Osteoblast (primary cell): ENCODE measurements at places on chromosomes 11 and 22. TPM values are rescaled to one million over a fixed set of nuclear protein-coding genes. Genes with fewer than 3 reads are reported as not detected.

DNA sequence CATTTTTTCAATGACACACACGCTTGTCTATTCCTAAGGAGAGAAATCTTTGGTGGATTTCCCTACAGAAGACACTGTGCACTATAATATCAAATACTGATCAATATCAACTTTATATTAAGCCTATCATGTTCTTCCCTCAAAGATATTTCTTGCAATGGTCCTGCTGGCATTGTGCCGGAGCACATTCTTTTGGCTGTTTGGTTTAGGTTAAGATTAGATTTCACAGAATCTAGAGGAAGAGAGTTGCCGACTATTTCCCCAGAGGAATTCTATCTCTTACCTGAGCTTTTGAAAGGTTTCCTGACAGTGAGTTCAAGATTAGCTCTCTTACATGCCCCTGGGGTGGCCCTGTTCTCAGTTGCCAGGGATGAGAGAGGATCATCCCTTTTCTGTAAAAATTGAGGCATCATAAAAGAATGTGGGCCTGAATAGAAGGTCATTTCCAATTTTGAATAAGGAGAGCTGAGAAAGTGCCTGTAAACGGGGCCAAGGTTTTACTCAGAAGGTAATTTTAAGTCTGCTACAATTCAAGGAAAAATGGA lies 180.6 kb upstream of the ARHGAP20 start:
- no peaks in the 10 kb centered on the region for H3K36me3 ChIP-seq
- DNase-seq, result no peak
- no peaks in the 10 kb centered on the region for H3K27me3 ChIP-seq
- H3K27ac ChIP-seq, result no peak overlapping the region
- H3K4me3 ChIP-seq, result no peak overlapping the region
- H3K4me1 ChIP-seq, result peaks cover 4% of the 10 kb centered on the region

DNA sequence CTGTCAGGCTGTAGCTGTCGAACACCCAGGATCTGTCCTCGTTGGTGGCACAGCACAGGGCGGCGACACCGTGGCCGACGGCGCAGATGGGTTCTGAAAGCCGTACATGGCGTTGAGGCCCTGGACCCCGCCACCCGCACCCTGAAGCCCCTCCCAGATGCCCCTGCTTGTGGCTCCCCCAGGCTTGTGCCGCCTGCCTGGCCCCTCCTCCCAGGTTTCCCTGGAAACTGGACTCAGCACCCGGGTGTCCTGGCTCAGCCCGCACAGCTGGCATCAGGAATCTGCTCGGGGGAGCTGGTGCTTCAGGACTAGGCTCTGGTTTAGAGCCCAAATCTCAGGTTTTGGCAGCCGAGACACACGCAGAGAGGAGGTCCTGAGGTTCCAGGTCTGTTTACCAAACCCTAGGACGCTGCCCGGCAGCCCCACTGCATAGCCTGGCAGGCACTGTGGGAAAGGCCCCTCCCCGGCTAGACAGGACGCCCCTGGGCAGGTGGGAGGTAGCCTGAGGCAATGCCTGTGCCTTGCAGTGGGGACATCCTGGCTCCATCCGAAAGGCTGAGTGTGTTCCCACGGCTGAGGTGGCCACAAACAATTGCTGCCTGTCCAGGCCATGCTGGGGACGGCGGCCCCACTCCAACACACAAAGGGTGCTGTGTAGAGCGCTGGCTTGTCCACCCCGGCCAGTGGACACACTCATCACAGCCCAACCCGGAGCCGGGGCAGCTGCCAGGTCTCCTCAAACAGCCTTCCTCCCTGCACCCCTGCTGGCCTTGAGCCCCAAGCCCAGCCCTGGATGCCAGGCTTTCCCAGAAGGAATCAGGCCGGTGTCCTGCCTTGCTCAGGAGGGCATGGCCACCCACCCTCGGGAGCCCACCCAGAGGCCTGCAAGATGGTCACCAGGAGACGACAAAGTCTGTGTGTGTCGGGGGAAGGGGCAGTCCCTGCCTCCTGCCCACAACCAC lies 4.6 kb downstream of the GATD1 start:
- H3K4me1 ChIP-seq, result peaks cover 15% of the 10 kb centered on the region
- DNase-seq, result peak; percentile 91
- no peaks in the 10 kb centered on the region for H3K27me3 ChIP-seq

NAALAD2 gene
- 0.59 and 1.8 TPM in 2 replicates for total RNA-seq

GRCh38 chr11:86230921-86231434 lies 13.6 kb upstream of the EED start:
- no peak overlapping the region for H3K4me3 ChIP-seq
- no peak overlapping the region for H3K27ac ChIP-seq
- DNase-seq, result no peak
- peaks cover 7% of the 10 kb centered on the region for H3K4me1 ChIP-seq
- no peaks in the 10 kb centered on the region for H3K36me3 ChIP-seq
- no peaks in the 10 kb centered on the region for H3K27me3 ChIP-seq

FERMT3 gene
- 0.59 and 1.1 TPM in 2 replicates for total RNA-seq

FOLR2 gene
- not detected in 2 replicates for total RNA-seq

GRCh38 chr11:18188796-18189195 lies 16.2 kb downstream of the MRGPRX4 start:
- H3K4me3 ChIP-seq, result no peak overlapping the region
- DNase-seq, result no peak
- H3K27ac ChIP-seq, result no peak overlapping the region
- no peaks in the 10 kb centered on the region for H3K27me3 ChIP-seq

OR9Q1 gene
- not detected in 2 replicates for total RNA-seq

GRCh38 chr11:17063171-17064002 lies 14.1 kb downstream of the RPS13 start:
- peak; percentile 81 for DNase-seq
- H3K27ac ChIP-seq, result no peak overlapping the region
- no peak overlapping the region for H3K4me3 ChIP-seq
- H3K27me3 ChIP-seq, result no peaks in the 10 kb centered on the region

BIK gene
- total RNA-seq, result not detected in 2 replicates

KCNK4 gene
- 0.29 and 0.36 TPM in 2 replicates for total RNA-seq

DNA sequence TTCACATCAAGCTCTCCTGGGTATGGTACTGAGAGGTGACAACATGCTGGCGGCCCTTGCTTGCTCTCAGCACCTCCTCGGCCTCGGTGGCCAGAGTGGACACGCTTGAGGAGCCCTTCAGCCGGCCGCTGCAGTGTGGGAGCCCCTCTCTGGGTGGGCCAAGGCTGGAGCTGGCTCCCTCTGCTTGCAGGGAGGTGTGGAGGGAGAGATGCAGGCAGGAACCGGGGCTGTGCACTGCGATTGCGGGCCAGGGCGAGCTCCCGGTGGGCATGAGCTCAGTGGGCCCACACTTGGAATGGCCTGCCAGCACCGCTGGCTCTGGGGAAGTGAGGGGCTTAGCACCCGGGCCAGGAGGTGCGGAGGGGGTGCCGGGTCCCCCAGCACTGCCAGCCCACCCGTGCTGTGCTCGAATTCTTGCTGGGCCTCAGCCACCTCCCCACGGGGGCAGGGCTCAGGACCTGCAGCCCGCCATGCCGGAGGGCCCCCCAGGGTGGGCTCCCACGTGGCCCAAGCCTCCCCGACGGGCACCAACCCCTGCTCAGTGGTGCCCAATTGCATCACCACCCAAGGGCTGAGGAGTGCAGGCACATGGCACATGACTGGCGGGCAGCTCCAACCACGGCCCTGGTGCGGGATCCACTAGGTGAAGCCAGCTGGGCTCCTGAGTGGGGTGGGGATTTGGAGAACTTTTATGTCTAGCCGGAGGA lies 106.2 kb downstream of the RAB38 start:
- H3K4me3 ChIP-seq, result no peak overlapping the region
- H3K4me1 ChIP-seq, result no peaks in the 10 kb centered on the region
- no peaks in the 10 kb centered on the region for H3K27me3 ChIP-seq
- no peaks in the 10 kb centered on the region for H3K36me3 ChIP-seq

DNA sequence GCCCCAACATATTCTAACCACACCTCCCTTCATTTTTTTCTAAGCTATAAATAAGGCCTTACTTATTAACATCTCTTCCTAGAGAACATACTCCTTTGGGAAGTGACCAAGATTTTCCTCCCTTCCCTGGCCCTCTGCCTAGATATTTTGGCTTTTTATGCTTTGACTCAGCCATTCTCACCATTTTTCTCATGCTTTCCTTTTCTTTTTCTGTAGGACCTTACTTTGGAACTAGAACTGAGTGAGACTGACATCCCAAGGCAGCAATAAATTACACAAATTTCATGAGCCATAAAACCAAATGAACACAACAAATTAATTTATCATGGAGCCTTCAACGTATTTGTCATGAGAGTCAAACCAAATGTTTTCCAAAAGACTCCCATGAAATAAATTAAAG lies 142.7 kb upstream of the CTSC start:
- peaks cover 43% of the 10 kb centered on the region for H3K4me1 ChIP-seq
- peak overlapping the region; percentile 65 for H3K27ac ChIP-seq
- no peak for DNase-seq
- no peaks in the 10 kb centered on the region for H3K27me3 ChIP-seq
- H3K36me3 ChIP-seq, result no peaks in the 10 kb centered on the region

DNA sequence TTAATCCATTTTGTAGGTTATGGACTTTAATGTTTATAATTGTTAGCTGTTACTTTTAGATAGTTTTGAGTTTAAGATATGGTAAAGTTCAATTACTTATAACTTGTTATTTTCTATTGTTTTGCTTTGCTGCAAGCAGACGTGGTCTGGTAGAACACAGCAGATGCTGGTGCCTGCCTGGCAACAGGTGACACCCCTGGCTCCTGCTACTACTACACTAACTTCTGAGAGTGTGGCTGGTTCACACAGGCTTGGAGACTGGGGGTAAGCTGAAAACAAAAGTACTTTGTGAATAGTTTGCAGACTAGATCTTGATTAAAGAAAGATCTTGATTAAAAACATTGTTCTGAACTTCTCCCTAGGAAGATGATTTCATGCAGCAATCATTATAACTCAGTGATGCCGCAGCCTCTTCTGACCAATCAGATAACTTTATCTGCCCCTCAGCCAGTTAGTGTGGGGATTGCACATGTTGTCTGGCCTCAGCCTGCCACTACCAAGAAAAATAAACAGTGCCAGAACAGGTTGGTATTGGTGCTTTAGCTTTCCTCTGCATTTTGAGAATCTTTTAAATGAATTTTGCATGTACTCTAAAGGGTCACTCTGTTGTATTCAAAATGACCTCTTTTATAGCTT lies 90.4 kb downstream of the HIPK3 start:
- H3K36me3 ChIP-seq, result peaks cover 64% of the 10 kb centered on the region
- DNase-seq, result no peak
- H3K27ac ChIP-seq, result no peak overlapping the region
- no peak overlapping the region for H3K4me3 ChIP-seq
- H3K4me1 ChIP-seq, result no peaks in the 10 kb centered on the region

GRCh38 chr11:118820412-118821357 lies 29.7 kb upstream of the DDX6 start:
- H3K4me1 ChIP-seq, result peaks cover 5% of the 10 kb centered on the region
- no peak overlapping the region for H3K27ac ChIP-seq
- no peaks in the 10 kb centered on the region for H3K36me3 ChIP-seq
- H3K27me3 ChIP-seq, result peaks cover 3% of the 10 kb centered on the region
- H3K4me3 ChIP-seq, result peak overlapping the region; percentile 6

- peaks cover 4% of the 10 kb centered on the region for H3K27me3 ChIP-seq
- no peak overlapping the region for H3K4me3 ChIP-seq
- no peaks in the 10 kb centered on the region for H3K36me3 ChIP-seq
- H3K4me1 ChIP-seq, result peaks cover 6% of the 10 kb centered on the region
Observed at GRCh38 chr11:71125150-71125549, 127.2 kb downstream of the SHANK2 start.

- no peak overlapping the region for H3K27ac ChIP-seq
- H3K4me1 ChIP-seq, result no peaks in the 10 kb centered on the region
- no peak overlapping the region for H3K4me3 ChIP-seq
- no peak for DNase-seq
- no peaks in the 10 kb centered on the region for H3K36me3 ChIP-seq
Observed at GRCh38 chr11:14793546-14793945, 98.5 kb downstream of the CYP2R1 start.

GRCh38 chr11:70805243-70805642 lies 406.9 kb downstream of the CTTN start:
- H3K4me1 ChIP-seq, result no peaks in the 10 kb centered on the region
- peak; percentile 81 for DNase-seq
- H3K4me3 ChIP-seq, result no peak overlapping the region
- H3K36me3 ChIP-seq, result no peaks in the 10 kb centered on the region
- no peaks in the 10 kb centered on the region for H3K27me3 ChIP-seq

DNA sequence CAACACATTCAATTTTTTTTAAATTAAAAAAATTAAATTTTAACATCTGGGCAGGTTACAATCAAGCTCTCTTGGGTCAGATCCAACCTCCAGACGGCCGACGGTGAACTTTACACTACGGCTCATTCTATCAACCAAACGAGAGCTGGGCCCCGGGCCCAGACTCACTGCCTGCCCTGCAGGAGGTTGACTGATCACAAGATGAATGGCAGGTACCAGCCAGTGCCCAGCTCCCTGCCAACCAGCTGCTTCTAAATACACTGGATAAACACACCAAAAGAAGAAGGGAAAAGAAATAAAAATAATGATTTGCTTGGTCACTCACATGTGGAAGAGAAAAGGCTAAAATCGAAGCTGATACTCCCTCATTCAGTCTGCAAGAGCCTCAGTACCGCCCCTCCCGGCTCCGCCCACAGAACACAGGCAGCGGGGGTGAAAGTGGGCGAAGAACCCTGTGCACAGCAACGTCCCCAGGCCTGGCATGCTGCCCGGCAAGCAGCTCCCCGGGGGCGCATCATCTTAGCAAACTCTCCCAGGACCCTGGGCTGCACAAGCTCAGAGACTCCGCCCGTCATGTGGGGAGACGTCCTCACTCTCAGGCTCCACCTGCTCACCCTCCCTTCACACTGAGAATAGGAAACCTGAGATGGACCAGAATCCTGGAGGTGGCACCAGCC lies 303.4 kb downstream of the SHANK2 start:
- H3K27me3 ChIP-seq, result no peaks in the 10 kb centered on the region
- H3K27ac ChIP-seq, result no peak overlapping the region
- H3K36me3 ChIP-seq, result no peaks in the 10 kb centered on the region
- no peak for DNase-seq

DAGLA gene
- total RNA-seq, result 2.9 and 3.6 TPM in 2 replicates

- peaks cover 48% of the 10 kb centered on the region for H3K4me1 ChIP-seq
- no peak overlapping the region for H3K27ac ChIP-seq
- H3K4me3 ChIP-seq, result no peak overlapping the region
Observed at GRCh38 chr11:120344302-120345004, 8.2 kb downstream of the ARHGEF12 start.

OR10D3 gene
- not detected in 2 replicates for total RNA-seq

DNA sequence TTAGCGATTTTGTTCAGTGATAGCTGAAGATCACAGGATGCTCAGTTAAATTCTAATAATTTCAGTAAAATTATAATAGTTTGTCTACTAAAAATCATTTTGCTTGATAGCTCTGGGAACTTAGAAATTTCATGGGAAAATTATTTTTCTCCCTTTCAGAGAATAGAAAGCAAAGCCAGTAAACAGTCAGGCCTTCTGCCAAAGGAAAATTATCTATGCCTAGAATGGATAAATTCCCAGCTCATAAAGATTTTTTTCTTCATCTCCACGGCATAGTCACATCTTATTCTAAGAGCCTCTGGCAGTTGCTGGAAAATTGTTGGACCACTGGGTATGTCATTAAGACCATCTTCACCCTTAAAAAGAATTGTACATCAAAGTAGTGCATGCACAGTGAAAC lies 169.6 kb upstream of the ANO3 start:
- no peak for DNase-seq
- H3K4me3 ChIP-seq, result no peak overlapping the region
- no peaks in the 10 kb centered on the region for H3K36me3 ChIP-seq
- H3K27me3 ChIP-seq, result no peaks in the 10 kb centered on the region
- H3K4me1 ChIP-seq, result no peaks in the 10 kb centered on the region
- no peak overlapping the region for H3K27ac ChIP-seq

- peaks cover 17% of the 10 kb centered on the region for H3K4me1 ChIP-seq
- peaks cover 11% of the 10 kb centered on the region for H3K36me3 ChIP-seq
- no peak overlapping the region for H3K27ac ChIP-seq
- DNase-seq, result peak; percentile 91
- H3K27me3 ChIP-seq, result no peaks in the 10 kb centered on the region
- no peak overlapping the region for H3K4me3 ChIP-seq
Observed at GRCh38 chr11:60918939-60919265, 4.9 kb downstream of the TMEM109 start.
